ENCODE measurements at places on chromosomes 1 and 21.

- DNase-seq: no peak
Observed at GRCh38 chr1:89767618-89768017, 53.2 kb upstream of the LRRC8D start.

DNA sequence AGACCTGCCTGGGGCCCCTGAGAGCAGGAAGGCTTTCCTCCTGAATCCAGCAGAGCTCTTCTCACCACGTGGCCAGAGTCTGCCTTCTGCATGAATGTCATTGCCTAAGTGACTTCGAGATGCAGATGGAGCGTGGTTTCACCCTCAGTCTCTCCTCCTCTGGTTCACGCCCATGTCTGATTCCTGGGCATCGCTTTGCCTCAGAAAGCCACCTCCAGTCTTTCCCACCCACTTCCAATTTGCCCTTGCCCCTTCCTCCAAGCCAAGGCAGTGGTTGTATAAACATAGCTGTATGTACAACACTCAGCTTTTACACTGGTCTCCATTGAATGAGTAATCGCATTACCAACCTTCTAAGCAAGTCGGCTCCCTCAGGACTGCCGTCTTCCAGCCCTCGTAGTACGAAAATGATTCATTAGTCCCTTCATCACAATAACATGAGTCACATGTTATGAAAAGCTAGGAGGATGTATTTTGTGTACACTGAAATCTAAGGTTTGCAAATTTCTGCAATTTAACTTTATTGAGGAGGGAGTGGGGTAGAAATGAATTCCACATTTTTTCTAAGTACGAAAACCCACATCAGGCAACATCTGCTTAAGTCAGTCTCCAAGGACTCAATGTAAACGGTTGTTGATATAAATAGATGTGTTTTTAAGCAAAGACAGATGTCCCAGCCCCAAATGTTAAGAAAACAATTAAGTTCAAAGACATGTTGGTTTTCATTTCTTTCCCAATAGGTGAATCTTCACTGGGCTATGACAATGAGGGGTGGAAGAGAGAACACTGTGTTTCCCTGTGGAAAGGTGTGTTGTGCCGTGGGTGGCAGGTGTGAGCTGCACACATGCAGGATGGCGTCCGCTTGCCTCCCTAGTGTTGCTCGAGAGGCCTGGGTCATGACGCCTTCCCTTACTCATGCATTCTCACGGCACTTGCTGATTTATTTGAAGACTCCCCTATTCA is 32.3 kb upstream of the ETS2 start:
- DNase-seq: peak; percentile 70

DNA sequence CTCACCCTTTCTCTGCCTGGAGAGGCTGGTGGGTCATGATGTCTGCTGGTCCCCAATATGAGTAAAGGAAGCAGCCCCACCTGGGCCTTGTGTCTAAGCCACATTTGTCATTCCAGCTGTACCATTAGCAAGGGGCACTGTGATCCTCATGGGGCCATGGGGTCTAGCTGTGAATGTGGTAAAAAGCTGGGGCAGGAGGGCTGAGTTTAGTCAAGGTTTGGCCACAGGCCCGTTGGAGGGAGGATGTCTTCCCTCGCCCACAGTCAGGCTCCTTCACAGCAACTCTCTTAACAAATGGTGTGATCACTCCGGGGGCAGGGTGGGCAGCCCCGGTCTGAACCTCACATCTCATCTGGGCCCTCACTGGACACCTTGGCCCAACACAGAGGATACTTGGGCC is 115.4 kb downstream of the DMRTB1 start:
- DNase-seq: peak; percentile 20

DNA sequence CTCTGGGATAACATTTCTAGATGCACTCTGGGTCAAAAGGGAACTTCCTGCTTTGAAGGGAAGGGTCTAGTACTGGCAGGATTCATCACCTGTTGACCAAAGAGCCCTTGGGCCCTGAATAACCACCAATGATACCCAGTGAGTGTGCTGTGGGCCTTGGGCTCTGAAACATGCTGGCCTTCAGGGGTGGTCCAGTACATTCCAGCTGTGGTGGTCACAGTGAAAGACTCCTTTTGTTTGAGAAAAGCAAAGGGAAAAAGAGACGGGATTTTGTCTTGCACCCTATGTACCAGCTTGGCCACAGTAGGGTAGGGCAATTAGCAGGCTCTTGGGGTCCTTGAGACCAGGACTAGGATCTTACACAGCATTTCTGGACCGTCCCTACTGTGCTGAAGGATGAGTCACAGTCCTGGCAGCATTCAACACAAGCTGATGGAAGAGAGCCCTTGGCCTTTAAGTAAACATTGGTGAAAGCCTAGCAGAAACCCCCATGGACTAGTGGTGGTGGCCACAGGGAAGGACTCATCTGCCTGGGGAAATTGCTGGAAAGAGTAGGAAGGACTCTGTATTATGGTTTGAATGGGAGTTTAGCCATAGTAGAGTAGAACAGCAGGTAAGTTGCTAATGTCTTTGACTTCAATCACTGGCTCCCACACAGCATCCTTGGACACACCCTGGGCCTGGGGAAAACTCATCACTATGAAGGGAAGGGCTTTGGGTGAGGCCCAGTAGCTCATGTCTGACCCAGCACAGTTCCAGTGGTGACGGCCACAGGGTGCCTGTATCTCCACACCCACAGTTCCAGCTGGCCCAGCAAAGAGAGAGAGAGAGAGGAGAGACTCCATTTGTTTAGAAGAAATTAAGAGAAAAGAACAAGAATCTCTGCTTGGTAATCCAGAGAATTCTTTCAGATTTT is 87.5 kb downstream of the COL24A1 start:
- DNase-seq: no peak

GRCh38 chr1:27517907-27518718 is 28.1 kb upstream of the WASF2 start:
- peak; percentile 45 for DNase-seq

- DNase-seq: no peak
Observed at GRCh38 chr1:178580096-178580495, 67.2 kb downstream of the TEX35 start.

DNA sequence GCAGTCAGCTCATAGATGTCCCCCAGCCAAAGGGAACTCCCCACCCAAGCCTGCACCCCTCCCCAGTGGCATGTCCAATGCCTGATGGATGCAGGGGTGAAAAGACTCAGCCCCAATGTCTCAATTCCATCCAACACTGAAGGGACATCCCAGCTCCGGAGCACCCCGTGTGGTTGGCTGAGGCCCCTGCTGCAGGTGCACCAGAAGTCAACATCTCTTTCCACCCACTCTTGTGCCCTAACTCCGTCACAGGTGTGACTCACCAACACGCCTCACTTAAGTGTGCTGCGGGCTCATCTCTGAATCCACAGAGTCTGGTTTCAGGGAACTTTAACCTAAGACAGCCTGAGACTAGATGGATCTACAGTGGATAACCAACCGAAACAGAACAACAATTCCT is 40.9 kb upstream of the ZBTB18 start:
- no peak for DNase-seq

GRCh38 chr1:228988664-228989063 is 253.4 kb downstream of the RHOU start:
- DNase-seq: no peak

DNA sequence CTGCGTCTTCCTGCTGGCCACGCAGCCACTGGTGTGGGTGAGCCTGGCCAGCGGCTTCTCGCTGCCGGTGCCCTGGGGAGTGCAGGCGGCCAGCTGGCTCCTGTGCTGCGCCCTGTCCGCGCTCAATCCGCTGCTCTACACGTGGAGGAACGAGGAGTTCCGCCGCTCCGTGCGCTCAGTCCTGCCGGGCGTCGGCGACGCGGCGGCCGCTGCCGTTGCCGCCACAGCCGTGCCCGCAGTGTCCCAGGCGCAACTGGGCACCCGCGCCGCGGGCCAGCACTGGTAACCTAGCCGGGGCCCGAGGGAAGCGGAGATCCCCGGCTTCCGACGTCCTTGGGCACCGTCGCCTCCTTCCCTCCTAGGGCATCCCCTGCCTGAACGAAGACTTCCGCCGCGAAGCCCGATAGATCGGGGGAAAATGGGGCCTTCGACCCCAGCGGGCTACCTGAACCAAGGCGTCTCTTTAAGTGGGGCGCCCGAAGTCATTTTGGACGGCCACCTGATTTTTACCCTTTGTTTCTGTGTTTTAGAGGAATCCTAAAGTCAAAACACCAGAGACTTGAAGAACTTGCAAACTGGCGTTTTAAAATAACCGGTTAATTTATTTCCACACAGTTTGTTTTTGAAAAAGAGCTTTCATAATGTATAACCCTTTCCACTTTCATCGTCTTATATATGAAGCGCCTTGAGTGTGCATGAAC is 2.0 kb downstream of the GPR88 start:
- DNase-seq: no peak

DNA sequence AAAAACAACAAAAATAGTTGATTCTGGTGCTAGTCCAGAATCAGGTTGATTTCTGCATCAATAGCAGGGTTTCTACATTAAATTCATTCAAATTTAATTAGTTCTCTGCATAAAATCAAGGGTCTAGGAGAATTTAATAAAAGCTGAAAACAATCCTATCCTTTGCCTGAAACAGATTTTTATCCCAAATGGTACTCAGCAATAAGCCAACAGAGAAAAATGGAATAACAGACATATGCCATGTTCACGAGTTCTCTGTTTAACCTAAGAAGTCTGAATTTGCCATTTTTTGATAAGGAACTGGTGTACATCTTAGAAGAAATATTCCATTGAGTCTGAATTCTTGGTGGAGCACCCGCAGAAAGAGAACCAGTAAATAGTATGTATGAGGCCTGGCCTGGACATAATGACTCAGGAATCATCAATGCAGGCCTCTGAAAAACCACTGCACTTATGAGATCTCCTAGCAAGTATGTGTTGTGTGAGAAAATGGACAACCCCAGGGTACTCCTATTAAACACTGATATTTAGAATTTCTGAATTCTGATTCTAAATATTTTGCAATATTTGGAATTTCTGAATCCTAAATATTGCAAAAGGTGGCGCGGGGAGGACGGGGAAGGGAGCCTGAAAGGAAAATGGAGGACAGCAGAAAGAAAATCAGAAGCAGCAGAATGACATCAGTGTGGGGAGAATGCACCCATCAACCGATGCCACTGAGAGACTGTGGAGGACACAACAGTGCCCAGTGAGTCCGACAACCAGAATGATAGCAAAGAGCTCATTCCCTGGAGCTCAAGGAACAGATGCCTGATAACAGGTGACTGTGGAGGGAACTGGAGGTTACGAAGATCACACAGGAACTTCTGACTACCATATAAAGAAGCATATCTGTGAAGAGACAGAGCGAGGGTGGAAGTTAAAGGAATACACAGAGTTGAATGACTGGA is 97.6 kb downstream of the APP start:
- no peak for DNase-seq

DNA sequence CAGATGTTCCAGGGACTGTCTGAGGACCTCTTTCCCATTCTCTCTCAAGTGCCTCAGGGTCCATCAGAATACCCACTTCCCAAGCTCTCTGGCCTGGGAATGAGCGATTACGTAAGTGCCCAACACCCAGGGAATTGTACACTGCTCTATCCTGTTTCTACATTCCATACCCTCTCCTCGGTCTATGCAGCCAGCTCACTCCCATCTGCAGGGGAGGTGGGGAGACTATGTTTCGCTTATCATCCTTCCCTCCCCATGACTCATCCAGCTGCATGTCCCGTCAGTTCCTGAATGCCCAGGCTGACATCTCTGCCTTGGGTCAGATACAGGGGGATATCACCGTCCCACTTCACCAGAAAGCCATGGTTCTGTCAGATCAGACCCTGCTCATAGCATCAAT is 34.5 kb upstream of the CD1D start:
- DNase-seq: no peak

- no peak for DNase-seq
Observed at GRCh38 chr1:36520771-36521420, 38.2 kb upstream of the CSF3R start.

- no peak for DNase-seq
Observed at GRCh38 chr1:215777370-215777925, 210.3 kb downstream of the KCTD3 start.

DNA sequence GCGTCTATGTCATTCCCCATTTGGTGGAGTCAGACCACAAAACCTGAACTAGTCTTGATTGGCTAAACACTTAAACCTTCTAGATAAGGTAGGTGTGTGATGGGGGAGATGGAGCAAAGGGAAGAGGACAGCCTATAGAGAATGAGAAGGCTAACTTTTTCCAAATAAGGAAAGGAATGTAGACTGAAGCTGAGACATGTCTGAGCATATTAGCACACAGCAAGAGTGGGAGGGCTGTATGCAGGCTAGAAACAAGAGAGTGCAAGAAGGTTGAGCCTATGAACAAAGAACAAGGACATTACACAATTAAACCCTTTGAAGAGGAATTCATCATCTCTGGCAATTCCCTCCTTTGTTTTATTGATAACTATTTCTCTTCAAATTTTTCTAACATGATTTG is 89.2 kb upstream of the OLFM3 start:
- DNase-seq: no peak
